Osteoblast (primary cell): ENCODE measurements at places on chromosomes 3 and 15. TPM values are rescaled to one million over a fixed set of nuclear protein-coding genes. Genes with fewer than 3 reads are reported as not detected.

Gene ARF4
- total RNA-seq: 261 and 277 TPM in 2 replicates

Gene SEC61A1
- 350 and 355 TPM in 2 replicates for total RNA-seq

Gene EIF3J
- total RNA-seq: 36.2 and 39.2 TPM in 2 replicates

Gene NME9
- not detected in 2 replicates for total RNA-seq

Gene EOMES
- under 0.01 TPM in 1 of 2 replicates, not detected in the other for total RNA-seq

DNA sequence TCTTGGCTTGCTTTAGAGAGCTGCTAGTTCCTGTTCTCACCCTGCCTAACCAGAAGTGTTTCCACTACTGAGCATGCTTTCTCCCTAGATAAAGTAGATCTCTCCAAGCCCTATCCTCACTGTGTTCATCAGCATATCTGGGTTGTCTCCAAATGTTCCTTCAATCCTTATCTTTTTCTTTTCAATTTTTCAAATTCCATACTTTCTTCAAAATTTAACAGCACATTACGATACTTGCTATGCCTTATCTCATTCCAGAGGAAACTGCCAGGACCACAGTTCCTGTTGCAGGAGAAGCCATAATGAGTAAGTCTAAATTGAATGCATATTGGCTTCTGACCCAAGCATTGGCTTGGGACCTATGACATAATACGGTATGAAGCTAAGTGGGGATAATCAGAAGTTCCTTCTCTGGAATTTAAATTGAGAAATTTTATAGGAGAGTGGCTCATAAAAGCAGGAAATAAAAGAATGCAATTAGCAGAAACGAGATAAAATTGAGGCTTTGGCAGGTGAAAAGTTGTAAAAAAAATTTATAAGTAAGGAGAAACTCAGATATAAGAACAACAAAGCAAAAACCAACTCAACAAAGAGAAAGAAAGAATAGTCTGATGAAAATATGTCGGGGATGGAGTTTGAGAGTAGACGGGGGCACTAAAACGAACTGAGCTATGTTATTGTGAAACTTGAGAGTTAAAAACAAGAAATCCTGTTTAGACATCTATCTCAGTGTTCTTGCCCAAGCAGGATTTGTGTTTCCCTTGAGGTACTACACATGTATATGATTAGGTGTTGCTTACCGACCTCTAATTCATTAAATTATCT, 631.7 kb upstream of the CCDC54 start:
- no peak for DNase-seq

- no peak for DNase-seq
Measured at GRCh38 chr3:142725357-142725739, 1.5 kb downstream of the TRPC1 start.

- no peak for DNase-seq
Measured at GRCh38 chr15:64634576-64635498, 140.6 kb downstream of the RBPMS2 start.

GRCh38 chr15:34297059-34297458, 40.5 kb downstream of the SLC12A6 start:
- peak; percentile 48 for DNase-seq
